ENCODE measurements at places on chromosomes 7 and 10. TPM values are rescaled to one million over a fixed set of nuclear protein-coding genes. Genes with fewer than 3 reads are reported as not detected.

- no peak for DNase-seq
Measured at GRCh38 chr7:36037121-36037662, 115.9 kb upstream of the EEPD1 start.

- no peak for DNase-seq
Measured at GRCh38 chr7:141568227-141568626, 17.0 kb downstream of the AGK start.

GRCh38 chr10:114103284-114103683 lies 59.6 kb downstream of the ADRB1 start:
- DNase-seq = no peak

GRCh38 chr7:75739796-75740672 lies 1.3 kb upstream of the HIP1 start:
- DNase-seq = no peak

- no peak for DNase-seq
Measured at GRCh38 chr7:152523916-152524315, 88.1 kb upstream of the KMT2C start.

DNA sequence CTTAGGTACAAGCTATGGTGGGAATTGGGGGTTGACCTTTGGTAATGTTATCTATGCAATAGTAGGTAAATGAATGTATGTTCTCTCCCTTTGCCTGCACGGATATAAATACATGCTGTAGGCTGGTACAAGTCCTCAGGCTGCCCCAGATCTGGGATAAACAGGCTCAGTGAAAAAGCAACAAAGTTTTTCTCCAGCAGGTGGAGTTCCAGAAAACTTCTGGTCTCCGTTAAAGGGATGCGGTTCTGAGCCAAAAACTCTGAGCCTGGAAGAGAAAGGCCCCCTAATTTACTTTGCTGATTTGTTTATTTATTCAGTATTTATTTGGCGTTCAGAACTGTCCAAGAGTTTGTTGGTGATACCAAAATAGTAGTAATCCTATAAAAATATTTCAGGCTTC lies 204.7 kb downstream of the ADRA2A start:
- DNase-seq = no peak

DNA sequence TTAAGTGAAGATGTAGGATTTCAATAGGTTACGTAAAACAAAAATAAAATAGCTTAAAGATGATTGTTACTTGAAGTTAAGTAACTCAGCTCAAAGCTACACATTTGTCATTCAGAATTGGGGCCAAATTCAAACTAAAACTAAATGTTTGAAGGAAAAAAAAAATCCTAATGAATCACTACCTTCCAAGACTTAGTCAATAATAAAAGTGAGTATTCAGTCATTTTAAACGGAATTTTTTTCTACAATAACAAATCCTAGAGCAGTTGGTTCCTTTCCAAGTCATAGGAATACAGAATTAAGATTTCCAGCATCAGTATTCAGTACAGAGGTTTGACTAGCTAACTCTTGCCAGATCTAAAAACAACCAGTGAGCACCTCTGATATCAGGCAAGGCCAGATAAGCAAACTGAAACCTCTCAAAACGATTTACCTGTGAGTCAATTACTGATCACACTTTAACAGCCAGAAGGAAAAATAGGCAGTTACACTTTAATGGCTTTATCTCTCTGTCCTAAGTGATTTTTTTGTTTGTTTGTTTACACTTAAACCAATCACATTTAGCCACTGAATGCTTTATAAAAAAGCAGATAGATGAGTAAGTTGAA lies 669.8 kb upstream of the ANKRD30A start:
- no peak for DNase-seq

GRCh38 chr10:111338805-111339204 lies 262.0 kb downstream of the ADRA2A start:
- DNase-seq = no peak

- DNase-seq = no peak
Measured at GRCh38 chr7:139362302-139362701, 2.6 kb downstream of the LUC7L2 start.

DNA sequence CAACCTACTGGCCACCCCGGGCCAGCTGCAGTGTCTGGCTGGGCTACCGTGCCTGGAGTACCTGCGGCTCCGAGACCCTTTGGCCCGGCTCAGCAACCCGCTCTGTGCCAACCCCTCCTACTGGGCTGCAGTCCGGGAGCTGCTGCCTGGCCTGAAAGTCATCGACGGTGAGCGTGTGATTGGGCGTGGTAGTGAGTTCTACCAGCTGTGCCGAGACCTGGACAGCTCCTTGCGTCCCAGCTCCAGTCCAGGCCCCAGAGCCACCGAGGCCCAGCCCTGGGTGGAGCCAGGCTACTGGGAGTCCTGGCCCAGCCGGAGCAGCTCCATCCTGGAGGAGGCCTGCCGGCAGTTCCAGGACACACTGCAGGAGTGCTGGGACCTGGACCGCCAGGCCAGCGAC lies 4.2 kb downstream of the RARRES2 start:
- DNase-seq = no peak

ZNF438 gene
- 4.2 TPM for total RNA-seq

NME8 gene
- not detected for total RNA-seq

PSD gene
- total RNA-seq = 13.3 TPM

DPCD gene
- 23.9 TPM for total RNA-seq

SFTPA1 gene
- not detected for total RNA-seq

ZNF117 gene
- total RNA-seq = 2.8 TPM

HABP2 gene
- not detected for total RNA-seq

SPDYE2 gene
- not detected for total RNA-seq

BCAP29 gene
- total RNA-seq = 23.3 TPM
